GM13977 (cell line): ENCODE measurements at places on chromosomes 4 and X.
A peak's percentile ranks its signal among the peaks of the same experiment; 100 is the strongest.

DNA sequence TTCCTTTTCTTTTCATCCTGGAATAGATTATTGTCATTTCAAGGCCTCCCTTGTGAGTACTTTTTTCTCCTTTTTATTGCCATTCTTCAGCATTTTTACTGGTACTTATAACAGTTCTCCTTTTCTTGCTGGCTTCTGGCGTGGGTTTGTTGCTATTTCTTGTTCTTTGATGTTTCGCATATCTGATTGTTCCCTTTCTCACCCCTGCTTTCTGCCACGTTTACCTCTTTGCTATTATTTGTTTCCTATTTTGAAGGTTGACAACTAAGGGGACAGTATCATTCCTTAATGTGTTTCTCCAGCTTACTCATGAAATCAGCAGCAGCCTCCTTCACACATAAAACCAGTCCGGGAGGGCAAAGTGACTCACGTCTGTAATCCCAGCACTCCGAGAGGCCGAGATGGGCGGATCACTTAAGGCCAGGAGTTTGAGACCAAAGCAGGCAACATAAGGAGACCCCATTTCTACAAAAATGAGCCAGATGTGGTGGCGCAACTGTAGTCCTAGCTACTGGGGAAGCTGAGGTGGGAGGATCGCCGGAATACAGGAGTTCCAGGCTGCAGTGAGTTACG lies 72.6 kb downstream of the DMD start:
- no peak for DNase-seq

DNA sequence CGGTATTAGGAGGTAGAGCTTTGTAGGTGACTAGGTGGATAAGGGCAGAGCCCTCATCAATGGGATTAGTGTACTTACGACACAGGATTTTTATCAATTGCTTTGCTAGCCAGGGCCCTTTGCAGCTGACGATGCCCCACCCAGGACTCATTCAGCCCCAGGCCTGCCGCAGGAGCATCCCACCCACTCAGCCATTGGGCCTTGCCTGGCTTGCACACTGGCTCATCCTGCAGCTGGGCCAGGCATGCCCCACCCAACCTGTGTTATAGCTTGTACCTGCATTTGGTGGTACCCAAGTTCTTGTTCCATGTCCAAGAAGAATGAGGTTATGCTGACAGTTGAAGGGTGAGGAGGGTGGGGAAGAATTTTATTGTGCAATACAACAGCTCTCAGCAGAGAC lies 317.5 kb downstream of the PPARGC1A start:
- DNase-seq = no peak

GRCh38 chr4:82219346-82219745 lies 154.4 kb downstream of the HNRNPD start:
- no peak for DNase-seq

- no peak for DNase-seq
These were observed 39.5 kb downstream of the EFNB1 start for GRCh38 chrX:68868316-68868715.

GRCh38 chrX:132622130-132622529 lies 133.3 kb upstream of the MBNL3 start:
- DNase-seq = no peak

DNA sequence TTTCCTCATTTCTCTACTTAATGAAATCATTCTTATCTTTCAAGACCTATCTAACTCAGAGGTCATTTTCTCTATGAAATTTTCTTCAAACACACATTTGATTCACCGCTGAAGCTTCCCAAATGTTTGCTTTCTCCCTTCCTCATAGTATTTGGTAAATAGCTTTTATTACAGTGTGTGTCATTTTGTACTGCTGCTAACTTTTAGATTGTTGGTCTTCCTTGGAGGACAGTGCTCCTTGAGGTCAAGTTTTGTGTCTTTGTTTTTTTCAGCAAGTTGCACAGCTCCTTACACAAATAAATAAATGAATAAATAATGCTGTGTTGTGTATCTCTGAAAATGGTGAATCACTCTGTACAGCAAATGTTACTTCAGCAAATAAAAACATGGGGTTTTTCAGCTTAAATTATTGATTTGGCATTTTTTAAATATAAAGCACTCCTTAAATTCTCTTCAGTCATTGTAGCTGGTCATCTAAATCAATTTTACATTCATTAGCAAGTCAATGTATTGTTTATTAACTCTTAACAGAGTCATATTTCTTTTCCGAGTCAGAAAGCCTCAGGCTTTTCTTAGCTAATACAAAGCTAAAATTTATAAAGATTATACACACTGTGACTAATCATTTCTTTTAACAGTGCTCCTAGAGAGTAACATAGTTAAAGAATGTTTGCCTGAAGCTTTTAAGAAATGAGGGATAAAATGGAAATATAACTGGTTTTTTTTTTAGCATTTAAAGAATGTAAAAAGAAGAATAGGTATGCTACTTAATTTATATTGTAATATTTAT lies 30.1 kb upstream of the MAD2L1 start:
- DNase-seq = no peak

DNA sequence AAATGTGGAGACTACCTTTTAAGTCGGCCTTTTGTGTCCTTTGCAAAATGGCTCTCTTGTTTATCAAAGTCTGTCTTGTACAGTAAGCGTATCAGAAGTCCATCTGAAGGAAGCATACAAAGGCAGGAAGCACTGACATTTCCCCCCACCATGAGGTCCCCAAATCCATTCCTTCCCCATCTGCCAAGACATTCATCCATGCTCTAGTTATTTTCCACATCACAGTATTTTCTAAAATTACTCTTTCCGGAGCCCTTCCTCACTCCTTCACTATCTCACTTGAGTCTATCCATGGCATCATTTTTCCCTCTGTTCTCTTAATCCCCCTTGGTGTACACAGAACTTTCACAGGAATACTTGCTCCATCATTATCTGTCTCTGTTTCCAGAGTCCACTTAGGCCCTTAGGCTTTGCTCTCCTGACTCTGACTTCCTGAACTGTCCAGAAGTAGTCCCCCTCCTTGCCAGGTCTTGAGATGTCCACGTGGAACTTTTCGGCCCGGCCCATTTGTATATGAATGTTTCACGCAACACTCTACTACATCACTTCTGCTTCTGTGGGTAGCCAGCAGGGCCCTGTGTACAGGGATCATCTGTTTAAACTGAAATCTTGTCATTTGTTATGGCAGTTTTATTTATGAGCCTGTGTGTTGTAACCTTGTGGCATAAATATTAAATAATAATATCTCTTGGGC lies 2.1 kb downstream of the SEL1L3 start:
- DNase-seq = no peak

DNA sequence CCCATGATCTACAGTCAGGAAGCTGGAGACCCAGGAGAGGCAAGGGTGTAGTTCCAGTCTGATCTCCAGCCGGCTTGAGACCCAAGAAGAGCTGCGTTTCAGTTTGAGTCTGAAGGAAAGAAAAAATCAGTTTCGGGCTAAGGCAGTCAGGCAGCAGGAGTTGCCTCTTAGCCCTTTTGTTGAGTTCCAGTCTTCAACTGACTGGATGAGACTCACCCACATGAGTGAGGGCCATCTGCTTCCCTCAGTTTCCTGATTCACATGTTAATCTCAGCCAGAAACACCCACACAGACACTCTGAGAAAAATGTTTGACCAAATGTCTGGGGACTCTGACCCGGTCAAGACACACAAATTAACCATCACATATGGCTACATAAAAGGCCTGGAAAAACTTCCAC lies 73.6 kb upstream of the ELOVL6 start:
- no peak for DNase-seq

- DNase-seq = peak; percentile 15
These were observed 4.2 kb downstream of the CPEB2 start for GRCh38 chr4:15006416-15007024.

DNA sequence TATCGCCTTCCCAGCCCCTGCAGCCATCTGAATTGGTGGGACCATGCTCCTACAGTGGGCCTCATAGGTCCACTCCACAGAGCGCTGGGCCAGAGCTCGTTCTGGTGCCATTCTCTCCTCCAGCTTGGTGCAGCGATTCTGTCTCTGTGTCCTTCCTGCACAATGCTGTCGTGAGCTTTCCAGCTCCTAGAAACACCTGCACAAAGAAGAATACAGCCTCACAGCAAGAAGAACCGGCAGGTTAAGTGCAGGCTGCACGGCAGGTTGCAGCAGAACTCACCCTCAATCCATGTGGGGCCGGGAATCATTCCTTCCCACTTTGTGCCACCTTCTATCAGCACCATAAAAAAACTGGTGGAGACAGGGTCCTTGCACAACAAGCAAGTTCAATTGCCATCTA lies 101.2 kb upstream of the ENPP6 start:
- DNase-seq = no peak

GRCh38 chr4:169765835-169766234 lies 8.1 kb upstream of the HPF1 start:
- no peak for DNase-seq

- no peak for DNase-seq
These were observed 29.9 kb upstream of the SOD3 start for GRCh38 chr4:24765376-24765988.
